Foreskin fibroblast (primary cell): ENCODE measurements at places on chromosomes 11 and 22.

DNA sequence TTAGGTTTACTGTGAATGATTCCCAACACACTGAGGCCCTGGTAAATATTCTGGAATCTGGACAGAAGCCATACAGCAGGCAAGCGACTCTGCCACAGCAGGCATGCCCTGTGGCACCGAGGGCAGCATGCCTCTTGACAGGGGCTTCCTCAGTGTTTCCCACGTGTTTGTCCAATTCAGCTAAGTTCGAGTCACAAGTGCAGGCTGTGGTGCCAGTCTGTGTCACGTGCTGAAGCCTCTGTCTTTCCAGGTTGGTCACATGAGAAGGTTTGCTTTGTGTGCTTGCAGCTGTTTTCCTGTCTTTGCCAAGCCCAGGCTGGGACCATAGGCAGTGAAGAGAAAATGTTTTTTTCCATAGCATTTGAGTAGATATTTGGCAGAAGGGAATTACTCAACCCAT is 2.4 kb upstream of the PPFIBP2 start:
- DNase-seq: no peak

DNA sequence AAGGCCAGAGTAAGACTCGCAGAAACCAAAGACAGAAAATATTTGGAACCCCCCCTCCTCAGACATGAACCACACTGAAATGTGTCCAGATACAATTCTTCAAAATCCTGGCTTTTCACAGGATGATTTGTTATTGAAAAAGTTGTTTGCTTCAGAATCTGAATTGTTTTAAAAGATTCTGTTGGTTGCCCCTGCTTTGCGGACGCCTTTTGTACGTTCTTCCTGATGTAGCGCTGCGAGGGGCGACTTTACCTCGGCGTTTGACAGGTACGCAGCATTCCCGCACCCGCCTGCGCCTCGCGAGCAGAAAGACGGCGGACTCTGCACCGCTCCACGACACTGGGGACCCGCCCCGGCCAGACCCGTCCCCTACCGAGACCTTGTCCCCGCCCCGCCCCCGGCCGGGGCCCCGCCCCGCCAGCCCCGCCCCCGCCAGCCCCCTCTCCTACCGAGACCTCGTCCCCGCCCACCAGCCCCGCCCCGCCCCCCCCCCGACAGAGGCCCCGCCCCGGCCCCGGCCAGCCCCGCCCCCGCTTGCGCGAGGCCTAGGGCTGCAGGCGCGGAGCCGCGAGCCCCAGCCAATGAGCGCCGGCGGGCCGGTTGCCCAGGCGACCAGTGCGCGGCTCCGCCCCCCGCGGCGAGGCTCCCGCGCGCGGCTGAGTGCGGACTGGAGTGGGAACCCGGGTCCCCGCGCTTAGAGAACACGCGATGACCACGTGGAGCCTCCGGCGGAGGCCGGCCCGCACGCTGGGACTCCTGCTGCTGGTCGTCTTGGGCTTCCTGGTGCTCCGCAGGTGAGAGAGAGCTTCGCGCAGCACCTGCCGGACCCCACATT is at the start of gene GLB1L2:
TSS of gene GLB1L2 (plus strand) at position 635 of the 835 bp plus-strand sequence. CDS start at position 709, 74 bp downstream.
- peak; percentile 23 for DNase-seq

- no peak for DNase-seq
These were observed 6.3 kb downstream of the NXPE2 start for GRCh38 chr11:114684636-114685035.

DNA sequence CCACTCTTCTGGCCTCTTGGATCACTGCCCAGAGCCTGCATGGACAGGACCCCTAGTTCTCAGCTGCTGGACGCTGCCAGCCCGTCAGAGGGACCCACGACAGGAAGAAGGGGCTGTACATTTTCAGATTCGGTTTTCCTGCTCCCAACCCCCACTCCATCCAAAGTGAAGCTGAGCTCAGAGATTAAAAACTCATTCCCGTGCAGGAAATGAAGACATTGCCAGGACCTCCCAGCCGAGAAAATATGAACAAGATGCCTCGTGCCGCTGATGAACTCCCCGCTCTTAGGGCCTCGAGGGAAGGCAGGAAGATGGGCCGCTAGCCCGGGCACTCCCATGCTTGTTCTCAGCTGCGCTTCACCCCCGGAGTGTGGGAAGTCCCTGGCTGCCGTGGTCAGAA is 36.1 kb downstream of the RPUSD4 start:
- DNase-seq: peak; percentile 52

DNA sequence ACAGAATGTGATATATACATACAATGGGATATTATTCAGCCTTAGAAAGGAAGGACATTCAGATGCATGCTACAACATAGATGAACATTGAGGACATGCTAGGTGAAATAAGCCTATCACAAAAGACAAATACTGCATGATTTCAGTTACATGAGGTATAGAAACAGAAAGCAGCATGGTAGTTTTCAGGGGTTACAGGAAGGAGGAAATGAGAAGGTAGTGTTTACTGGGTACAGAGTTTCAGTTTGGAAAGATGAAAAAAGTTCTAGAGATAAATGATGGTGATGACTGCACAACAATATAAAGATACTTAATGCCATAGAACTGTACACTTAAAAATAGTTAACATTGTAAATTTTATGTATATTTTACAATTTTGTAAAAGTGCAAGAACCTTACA is 266.7 kb upstream of the C11orf87 start:
- DNase-seq: no peak

DNA sequence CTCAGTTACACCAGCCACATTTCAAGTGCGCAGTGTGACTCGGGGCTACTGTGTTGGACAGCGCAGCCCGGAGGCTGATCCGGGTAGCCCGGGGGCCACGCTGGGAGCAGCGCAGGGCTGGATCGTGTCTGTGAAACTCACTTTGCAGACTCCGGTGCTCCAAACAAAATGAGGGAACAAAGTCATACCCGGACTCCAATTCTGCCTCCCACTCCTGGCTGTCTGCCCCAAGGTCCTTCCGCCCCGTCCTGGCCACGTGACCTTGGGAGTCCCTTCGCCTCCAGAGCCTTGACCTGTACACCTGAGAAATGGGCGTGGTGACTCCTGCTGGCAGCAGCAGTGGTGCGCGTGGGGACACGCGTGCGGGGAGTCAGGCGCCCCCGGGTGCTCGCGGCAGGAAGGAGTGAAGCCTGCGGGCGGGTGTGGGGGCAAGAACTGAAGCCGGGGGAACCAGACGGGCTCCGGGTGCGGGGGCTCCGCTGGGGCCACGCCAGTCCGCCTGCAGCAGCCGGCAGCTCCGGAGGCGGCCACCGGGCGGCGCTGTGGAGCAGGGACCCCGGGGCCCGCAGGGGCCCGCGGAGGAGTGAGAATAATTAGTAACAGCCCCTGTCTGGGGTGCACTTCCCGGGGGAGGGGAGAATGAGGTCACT is 42.4 kb downstream of the KCNJ4 start:
- no peak for DNase-seq

DNA sequence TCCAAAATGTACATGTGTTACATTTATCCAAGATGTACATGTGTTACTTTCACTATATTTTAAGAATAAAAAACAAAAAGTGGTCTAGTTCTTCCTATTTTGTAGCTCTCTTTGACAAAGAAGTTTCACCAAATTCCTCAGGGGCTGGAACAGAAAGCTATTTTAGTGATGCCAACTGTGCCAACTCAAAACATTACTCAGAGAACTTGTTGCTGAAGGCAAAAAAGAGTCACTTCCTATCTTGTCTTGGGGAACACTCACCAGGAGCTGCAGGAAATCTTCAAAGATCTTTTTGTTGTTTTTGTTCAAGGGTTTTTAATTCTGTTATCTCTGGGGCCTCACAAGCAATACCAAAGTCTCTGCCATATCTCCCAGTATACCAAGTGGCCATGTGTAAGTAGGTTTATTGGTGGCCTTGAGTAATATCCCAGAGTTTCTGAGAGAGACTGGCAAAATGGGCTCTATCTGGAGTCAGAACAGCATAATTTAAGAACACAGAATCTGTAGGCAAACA is 13.6 kb upstream of the EED start:
- DNase-seq: peak; percentile 29

- DNase-seq: peak; percentile 97
These were observed 6.7 kb upstream of the AHNAK start for GRCh38 chr11:62553080-62553838.

DNA sequence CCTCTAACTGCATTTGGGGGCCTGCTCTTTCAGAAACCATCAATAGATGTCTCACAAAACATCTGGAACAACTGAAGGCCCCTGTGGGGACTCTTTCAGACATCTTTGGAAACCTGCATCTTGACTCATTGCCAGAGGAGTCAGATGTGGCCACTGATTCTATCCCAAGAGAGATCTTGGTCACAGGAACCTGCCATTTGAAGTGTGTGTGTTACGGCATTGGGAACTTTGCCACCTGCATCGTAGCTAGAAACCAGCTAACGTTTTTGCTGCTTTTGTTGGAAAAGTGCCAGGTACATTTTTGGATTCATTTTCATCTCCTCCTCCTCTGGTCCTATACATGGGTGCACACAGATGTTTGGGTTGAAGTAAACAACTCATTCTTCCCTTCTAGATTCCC is 4.3 kb downstream of the SRRD start:
- no peak for DNase-seq

DNA sequence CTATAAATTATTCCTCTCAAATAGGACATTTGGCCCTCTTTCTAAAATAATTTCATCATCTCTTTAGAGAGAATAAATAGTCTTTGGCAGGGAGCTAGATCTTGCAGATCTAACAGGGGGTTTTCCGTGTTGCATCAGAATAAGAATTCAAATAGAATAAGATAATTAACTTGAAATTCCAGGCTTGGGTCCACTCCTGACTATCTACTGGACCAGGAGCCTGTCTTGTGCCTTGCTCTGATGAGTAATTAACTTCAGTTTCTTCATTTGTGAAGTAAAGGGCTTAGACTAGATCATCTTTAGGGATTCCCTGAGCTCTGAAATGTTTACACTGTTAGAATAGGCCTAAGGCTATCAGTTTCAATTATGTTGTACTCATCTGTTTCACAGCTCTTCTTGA is 23.5 kb upstream of the TMEM123 start:
- no peak for DNase-seq

- no peak for DNase-seq
These were observed 49.2 kb downstream of the OTOG start for GRCh38 chr11:17596310-17596669.

GRCh38 chr11:121406291-121406690 is 45.8 kb upstream of the SORL1 start:
- no peak for DNase-seq

- peak; percentile 70 for DNase-seq
These were observed 15.9 kb downstream of the RTN4RL2 start for GRCh38 chr11:57476047-57476756.

GRCh38 chr11:129191649-129192048 is 476 bp downstream of the ARHGAP32 start:
- DNase-seq: peak; percentile 9

- DNase-seq: peak; percentile 87
These were observed 1.9 kb downstream of the LRP4 start for GRCh38 chr11:46916286-46917108.

DNA sequence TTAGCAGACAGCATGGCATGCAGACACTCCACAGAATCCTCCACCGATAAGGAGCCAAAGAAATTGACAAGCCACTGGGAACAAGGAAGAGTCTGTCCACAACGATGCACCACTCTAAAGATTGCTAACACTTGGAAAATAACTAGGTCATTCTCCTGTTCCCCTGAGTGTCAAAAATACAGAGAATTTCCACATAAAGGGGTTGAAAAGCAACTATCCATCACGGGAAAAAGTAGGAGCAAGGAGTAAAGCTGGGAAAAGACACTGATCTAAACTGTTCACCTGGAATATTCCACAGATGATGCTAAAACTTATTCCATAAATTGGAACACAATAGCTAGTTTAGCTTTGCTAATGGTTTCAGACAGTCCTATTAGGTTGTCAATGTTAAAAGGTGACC is 47.0 kb upstream of the SLC25A1 start:
- no peak for DNase-seq

DNA sequence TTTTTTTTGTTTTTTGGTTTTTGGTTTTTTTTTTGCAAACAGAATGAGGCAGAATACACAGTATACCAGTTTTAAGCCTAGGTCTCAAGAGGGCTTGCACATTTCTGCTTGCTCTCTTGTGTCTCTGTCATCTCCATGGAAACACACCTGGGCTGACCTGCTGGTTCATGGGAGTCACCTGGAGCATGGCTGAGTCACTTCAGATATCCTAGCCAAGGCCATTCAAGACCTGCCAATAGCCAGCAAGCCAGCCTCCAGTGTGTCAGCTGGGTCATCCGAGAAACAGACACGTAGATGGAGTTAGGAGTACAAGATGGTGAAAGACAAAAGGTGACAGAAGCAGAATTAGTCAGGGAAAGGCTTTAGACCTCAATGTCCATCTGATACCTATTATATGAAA is 124.2 kb upstream of the SEZ6L start:
- no peak for DNase-seq
